NCI-H1436 (cell line): ENCODE measurements at places on chromosomes 5 and 9.

- DNase-seq: no peak
These were observed 142.2 kb upstream of the TRIM32 start for GRCh38 chr9:116544896-116545295.

DNA sequence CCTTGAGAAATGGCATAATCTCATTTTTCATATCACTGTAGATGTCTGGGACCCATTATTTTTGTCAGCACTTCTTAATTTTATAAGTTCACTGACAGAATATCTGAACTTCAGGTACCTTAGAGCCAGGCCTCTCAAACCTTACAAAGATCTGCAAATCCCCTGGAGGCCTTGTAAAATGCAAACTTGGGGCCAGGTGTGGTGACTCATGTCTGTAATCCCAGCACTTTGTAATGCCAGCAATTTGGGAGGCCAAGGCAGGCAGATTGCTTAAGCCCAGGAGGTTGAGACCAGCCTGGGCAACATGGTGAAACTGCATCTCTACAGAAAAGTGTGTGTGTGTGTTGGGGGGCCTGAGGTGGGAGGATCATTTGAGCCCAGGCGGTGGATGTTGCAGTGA lies 30.8 kb downstream of the RASGRF2 start:
- no peak for DNase-seq

DNA sequence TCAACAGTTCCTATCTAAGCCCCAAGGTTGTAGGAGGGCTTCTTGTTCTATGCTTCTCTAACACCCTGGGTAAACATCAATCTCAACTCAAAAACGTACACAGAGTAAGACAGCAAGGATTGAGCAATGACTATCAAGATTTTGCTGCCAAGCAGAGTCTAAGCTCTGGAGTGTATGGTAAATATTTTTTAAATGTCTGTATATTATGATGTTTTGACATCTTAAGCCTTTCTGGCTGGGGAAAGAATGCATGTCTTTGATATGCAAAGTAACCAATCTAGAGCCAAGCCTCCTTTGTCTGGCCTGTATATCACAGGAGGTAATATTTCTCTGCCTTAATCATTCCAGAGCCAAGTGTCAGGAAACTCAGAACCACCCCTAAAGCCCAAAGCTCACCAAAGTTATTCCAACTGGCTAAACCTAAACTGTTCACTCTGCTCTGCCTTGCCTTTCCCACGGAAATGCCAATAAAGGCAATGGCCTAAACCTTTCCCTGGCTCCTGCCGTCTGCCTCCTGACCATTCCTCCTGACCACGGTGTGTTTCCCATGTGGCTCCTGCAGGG lies 45.2 kb downstream of the YIPF5 start:
- DNase-seq: no peak

DNA sequence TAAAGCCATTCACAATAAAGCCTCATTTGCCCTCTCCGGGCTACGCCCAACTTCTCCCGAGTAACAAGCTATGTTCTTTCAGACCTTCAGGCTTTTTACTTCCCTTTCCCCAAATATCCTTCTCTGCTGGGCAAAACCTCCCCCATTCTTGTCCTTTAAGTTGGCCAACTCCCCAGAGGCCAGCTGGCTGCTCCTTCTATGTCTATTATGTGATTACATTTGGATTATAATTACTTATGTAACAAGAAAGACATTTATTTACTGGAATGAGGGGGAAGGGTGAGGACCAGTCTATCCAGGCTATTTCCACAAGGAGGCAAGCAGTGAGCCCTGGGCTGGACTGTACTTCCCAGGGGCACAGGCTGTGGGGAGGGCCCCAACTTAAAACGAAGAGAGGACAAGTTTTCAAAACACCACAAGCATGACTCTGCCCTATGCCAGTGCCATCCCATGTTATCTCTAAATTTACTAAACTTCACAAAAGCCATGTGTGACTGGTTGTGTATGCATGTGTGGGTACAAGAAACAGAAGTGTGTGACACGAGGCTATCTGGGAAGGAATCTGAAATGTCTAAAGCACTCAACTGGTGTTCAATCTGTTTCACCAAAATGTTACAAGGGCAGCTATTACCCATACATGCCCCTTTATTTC lies 84.5 kb downstream of the GNAQ start:
- peak; percentile 20 for DNase-seq

DNA sequence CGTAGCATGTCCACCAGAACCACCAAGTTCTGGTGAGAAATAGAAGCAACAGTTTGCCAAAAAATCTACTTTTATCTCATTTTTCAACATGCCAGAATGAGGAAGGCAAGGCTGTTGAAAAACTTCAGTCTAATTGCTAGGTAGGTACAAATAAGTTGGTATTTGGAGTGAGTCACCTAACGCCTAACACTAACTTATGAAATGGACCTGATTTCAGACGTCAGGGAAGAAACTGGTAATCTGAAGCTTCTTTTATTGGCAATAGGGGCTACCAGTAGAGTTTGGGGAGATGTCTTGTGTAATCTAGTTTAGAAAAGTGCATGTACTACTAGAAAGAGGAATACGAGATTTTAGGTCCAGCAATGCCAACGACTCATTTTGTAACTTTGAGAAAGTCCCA lies 4.4 kb upstream of the PDE6A start:
- DNase-seq: no peak

DNA sequence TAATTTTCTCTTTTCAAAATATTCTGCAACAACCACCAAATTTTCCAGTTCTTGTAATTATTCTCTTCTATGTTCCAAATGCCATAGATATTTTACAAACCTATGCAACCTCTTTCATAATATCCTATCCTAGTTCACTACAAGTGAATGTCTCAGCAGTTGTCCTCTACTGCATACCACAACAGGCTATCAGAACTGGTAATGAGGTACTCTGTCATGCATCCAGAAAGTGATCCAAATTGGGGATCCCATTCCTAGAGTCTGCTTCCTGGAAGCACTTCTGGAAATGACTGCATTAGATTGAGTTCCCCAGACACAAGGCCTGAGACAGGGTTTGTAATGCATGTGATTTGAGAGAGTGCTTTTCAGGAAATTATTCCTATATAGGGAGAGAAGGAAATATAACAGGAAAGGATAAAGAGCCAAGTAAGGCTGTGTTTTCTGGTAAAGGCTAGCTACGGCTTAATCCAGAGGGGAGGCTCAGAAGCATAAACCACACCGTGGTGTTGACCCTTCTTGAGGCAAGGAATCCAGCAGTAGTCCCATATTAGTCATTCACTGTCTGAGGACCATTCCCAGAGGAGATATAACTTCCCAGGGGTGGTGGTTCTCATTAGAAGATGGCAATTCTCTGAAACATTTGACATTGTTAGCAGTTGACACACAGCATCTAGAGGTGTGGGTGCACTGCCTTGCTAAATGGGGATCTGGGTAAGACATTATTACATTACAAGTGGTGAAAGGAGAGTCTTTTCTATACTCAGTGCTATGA lies 80.3 kb upstream of the FST start:
- DNase-seq: no peak

- DNase-seq: no peak
These were observed 14.1 kb upstream of the INIP start for GRCh38 chr9:112731971-112732370.

DNA sequence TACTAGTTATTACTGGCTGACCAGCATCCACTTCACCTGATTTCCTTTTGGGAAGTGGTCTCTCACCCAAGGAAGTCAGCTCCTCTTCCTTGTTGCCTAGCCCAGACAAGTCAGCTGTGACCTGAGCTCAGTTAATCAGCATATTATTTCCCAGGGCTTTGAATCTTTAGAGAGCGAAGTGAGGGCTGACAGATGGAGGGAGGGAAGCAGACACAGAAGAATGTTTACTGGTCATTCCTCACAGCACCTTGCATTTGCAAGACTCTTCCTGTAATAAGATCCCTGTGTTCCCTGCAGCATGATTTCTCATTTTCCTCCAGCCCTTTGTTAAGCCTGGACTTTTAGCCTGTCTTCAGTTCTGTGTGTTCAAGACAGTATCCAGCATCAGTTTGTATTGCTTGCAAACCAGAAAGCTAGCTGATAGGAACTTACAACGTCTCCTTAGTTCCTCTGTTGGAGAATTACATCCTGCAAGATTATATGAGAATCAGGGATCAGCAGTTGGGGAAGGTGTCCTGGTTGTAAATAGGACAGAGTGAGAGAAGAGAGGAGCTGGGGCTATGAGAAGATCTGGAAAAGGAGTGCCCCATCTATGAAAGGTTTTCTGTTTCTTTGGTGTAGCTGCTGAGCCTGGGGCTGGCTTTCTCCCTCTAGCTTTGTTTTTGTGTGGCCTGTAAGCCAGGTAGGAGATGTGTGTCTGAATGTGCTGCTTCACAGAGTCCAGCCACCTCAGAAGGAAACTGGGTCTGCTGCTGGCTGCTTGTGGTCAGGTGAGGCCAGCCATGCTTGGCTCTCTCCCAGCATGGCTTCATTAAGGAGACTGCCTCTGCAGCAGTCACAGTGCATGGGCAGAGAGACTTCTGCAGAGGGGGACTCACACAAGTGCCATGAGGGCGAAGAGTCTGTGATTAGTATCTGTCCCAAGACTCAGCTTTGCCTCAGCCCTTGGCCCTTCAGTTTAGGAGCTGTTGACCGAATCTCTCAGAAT lies 50.3 kb downstream of the MAN2A1 start:
- DNase-seq: no peak

- no peak for DNase-seq
These were observed 1639.6 kb upstream of the ACO1 start for GRCh38 chr9:30744871-30745270.

GRCh38 chr9:93708289-93708986 lies 132.1 kb downstream of the PHF2 start:
- no peak for DNase-seq

DNA sequence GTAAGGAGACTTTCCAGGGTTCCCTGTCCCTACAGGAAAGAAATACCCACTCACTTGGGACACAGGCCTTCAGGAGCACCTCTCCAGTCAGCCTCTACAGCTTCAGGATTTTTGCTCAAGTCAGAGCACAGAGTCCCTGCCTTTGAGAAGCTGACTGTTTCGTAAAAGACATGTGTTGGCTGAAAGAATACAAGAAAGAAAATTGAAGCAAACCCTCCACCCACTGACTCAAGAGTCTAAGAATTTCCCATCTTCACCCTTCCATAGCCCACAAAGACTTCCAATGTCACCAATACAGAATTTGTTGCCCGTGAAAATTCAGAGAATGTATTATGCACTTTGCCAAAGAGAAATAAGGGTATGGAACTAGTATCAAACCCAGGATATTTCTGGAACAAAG lies 53.0 kb upstream of the ZNF622 start:
- no peak for DNase-seq

- no peak for DNase-seq
These were observed 251.5 kb downstream of the FSTL4 start for GRCh38 chr5:133360693-133361472.

- no peak for DNase-seq
These were observed 104.5 kb downstream of the STK32A start for GRCh38 chr5:147339313-147339712.

DNA sequence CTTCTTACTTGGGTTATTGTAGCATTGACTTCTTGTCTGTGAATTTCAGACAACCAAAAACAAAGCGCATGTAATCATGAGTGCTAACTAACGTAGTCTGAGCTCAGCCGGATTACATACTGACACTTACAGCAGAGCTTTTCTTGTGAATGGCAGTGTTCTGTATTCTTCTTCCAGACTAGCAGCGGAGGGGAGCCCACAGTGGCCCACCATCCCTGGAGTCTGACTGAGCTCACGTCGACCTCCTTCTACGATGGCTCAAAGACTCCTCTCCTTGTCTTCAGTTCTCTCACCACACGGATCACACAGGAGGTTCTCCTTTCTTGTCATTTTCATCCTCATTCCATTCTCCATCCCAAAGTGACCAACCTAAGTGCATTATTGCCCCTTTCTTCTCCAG lies 211.4 kb downstream of the CHSY3 start:
- no peak for DNase-seq

DNA sequence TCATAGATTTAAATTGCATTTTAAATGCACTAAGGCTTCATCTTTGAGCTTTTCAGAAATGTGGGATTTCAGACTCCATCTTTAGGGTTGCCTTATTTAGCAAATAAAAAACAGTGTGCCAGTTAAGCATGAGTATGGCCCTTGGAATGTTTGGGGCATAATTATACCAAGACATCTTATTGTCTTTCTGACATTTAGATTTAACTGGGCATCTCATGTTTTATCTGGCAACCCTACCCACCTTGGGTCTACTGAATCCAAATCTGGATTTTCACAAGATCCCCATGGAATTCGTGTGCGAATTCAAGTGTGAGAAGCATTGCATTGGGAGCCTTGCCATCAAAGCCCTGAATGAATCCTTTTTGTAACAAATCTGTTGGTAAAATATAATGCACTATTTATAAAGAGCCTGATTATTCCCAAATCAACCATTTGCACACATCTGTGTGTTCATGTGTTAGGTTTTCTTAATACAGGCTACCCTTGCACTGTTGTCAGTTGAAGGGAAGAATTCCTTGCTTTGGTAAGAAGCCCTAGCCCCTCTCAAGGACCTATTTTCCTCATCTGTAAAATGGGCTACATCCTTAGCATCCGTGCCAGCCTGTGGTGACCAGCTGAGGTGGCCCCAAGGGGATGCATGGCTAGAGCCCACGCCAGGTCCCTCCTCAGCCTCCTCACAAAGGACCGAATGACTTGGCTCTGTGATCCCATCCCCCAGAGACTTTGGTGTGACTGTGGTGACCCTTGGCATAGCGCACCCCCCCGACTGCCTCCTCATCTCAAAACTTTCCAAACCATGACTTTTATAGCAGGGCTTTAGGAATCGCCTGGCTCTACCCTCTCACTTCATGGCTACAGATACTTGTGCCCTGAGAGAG lies 8.1 kb downstream of the GSN start:
- DNase-seq: no peak

DNA sequence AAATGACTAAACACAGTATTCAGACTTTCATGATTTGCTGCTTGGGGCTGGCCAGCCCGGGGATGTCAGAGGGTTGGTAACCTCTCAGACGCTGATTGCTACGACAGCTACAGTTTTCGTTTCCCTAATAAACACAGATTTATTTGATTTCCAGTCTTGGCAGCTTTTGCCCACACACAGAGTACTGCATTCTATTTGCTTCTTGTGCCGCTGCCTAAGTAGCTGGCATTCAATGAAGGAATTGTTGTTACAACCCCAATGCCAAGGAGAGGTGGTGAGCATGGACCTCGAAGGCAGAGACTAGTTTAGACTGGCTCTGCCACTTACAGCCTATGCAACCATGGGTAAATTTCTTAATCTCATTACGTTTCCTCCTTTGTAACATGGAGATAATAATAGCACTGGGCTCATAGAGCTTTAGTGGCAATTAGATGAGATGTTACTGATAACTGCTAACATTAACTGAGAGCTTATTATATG lies 247.1 kb upstream of the PANK3 start:
- DNase-seq: no peak

GRCh38 chr9:82894548-82894947 lies 168.4 kb downstream of the RASEF start:
- no peak for DNase-seq

- DNase-seq: no peak
These were observed 112.6 kb downstream of the GDNF start for GRCh38 chr5:37727238-37727637.
